ENCODE measurements at places on chromosomes 2 and 18.

DNA sequence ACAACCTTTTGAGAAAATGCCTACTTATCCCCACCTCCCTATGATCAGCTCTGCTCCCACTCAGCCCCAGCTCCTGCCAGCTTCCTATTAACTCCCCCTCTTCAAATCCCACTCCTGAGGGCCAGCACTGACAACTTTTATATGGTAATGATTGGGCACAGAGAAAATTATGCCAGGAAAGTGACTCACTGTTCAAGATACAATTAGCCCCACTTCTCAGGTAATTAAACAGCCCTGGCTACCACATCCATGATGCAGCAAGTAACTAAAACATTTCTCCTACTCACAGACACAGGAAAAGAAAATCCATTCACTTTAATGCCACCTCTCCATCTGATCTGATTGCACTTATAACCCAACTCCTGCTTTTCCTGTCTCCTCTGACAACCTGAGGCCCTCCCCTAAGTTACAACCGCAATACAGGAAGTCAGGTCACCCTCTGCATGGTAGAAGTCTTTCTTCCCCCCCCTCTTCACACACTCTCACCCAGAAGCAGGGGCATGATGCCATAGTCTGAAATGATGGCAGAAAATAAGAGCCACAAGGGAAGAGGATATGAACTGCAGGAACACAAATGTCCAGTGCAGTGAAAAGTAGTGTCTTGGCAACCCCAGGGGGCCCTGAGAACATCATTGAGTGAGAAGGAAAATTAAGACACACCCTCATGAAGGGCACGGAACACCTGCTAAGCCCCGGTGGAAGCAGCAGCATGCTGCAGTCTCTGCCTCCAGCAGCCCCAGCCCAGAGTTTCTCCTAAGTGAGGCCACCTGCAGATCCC, 54.4 kb downstream of the STK39 start:
- peak; percentile 28 for DNase-seq

DNA sequence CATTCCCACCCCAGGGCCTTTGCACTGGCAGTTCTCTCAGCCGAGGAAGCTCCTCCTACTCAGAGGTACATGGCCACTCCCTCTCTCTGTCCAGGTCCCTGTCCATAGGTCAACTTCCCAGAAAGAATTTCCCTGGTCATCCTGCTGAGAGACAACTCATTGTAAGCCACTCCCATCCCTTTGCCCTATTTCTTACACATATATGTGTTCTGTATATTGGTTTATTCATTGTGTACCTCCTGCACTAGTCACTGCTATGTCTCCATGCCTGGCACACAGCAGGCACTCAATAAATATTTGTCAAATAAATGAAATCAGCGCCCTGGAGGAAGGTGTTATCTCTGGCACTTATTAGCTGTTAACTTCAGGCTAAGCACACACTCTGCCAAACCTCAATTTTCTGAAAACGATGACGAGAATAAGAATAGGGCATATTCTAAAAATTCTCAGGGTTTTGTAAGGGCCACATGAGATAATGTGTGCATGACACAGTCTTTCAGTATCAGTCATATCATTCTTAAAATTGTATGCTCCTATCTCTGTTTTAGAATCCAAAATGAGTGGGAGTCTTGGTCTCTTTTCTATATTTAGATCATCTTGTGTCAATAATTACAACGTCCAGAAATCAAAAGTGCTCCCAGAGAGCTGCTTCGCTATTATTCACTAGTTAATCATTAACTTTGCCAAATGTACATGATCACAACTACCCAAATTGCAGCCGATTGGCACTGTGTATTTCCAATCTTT, 198.0 kb downstream of the ALK start:
- no peak for DNase-seq

DNA sequence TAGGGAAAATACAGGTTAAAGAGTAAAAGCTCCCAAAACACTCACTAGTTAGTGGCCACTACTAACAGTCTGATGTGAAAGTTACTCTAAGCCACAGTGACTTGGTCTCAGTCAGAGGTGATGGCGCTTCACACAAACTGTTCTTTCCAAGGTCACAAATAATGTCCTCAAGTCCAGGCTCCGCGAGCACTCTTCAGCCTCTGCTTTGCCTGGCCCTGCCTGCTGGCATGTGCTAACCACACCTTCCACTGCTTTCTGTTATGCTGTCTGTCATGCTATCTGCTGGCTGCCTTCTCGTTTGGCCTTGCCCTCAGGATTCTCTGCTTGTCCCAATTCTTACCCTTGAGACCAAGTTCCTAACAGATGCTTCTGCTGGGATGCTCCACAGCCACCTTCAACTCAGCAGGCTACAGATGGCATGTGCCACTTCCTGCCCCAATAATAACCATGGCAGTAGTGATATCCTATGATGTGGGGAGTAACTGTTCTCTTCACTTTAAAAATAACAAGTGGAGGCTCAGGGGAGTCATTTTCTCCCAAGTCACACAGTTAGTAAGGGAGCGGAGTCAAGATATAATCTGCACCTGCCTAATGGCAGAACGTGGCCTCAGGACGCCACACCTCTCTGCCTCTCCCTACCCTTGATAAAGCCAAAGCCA, 75.7 kb downstream of the ZAP70 start:
- no peak for DNase-seq

DNA sequence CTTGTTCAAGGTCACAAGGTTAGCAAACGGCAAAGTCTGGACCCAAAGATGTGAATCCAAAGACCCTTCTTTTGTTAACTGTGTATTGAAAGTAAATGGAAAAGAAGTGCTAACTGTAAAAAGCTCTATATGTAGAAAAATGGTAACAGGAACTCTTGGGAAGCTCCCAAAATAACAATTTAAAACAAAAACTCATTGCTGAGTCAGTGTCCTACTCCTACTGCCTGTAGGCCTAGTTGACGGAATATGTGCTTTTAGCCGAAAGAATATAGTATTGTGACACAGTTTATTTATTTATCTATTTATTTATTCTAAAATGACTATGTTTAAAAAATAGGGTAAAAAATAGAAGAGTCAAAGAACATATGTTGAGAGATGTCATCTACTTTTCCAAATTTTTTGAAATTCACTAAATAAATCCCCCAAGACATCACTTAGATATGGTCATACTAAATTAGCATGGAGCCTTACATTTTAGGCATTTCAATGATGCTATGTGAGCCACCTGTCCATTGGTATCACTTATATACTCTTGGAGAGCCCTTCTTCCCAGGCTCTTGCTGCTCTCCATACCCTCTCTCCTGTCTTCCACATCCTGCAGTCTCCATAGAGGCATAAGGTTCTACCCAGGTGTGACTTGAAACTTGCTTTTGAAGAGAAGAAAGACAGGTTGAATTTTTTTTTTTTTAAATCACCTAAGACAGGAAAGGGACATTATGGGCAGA, 13.7 kb downstream of the COL5A2 start:
- DNase-seq, result no peak
